ENCODE measurements at places on chromosomes 2 and 18.

DNA sequence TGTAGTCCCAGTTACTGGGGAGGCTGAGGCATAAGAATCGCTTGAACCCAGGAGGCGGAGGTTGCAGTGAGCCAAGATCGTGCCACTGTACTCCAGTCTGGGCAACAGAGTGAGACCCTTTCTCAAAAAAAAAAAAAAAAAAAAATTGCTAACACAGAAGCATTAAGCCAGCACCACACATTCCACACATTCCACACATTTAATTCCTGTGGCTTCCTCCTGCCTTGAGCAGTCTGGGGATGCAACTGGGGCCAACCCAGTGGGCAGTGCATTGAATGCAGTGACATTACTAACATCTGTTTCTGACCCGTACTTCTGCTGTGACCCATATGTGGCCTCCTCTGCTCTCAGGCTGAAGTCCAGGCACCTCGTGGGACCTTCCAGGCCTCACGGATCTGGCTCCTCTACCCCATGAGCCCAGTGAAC is 107.0 kb downstream of the BCL2L11 start:
- no peak for DNase-seq

GRCh38 chr2:109478906-109479493 is 134.8 kb downstream of the SEPTIN10 start:
- no peak for DNase-seq

DNA sequence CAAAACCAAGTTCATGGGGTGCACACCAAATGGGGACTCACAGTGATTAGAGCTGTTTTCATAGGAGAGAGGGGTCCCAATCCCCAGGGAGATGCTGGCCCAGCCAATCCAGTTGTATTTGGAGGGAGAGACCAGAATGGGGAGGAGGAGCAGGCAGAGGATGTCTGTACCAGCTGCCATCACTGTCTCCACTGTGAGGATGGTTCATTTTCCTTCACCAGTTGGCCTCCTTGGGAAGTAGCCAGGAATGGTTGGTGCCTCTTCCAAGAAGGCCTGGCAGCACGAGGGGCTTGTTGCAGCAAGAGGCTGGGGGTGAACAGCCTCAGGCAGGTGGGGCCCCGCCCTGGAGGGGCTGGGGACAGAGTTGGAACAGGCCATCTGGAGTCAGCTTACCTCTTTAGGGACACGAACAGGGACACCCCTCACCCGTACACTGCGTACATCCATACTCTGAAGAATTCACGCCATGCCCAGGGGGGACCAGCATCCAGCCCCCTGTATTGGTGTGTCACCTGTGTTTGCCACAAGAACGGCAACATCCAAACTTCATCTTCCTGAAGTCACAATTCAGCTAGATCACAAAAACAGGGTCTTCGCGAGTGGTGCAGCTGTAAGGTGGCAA is 161.7 kb upstream of the ZNF236 start:
- no peak for DNase-seq

GRCh38 chr2:233426619-233427342 is 72.5 kb downstream of the DGKD start:
- no peak for DNase-seq

Measured in nephron progenitor cell (in vitro differentiated cells).